Kidney (tissue), 22 donors: ENCODE measurements at places on chromosomes 3 and 15.

GRCh38 chr3:29279806-29280205 is 1.1 kb upstream of the RBMS3 start:
- peak; percentile 36 for DNase-seq

- no peak for DNase-seq
Observed at GRCh38 chr3:5007873-5008272, 28.6 kb downstream of the BHLHE40 start.

GRCh38 chr3:61439122-61439458 is 122.3 kb upstream of the PTPRG start:
- no peak for DNase-seq

DNA sequence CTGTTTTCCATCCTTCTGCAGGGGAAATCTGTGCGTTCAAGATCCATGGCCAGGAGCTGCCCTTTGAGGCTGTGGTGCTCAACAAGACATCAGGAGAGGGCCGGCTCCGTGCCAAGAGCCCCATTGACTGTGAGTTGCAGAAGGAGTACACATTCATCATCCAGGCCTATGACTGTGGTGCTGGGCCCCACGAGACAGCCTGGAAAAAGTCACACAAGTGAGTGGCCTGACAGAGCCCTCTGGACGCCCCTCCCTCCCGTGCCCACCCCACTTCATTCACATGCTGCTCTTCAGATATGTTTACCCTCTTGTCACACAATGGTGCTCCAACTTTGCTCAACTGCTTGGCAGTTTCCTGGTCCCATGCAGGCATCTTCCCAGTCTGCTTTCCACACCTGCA is 274.3 kb upstream of the TRIM42 start:
- DNase-seq = no peak

DNA sequence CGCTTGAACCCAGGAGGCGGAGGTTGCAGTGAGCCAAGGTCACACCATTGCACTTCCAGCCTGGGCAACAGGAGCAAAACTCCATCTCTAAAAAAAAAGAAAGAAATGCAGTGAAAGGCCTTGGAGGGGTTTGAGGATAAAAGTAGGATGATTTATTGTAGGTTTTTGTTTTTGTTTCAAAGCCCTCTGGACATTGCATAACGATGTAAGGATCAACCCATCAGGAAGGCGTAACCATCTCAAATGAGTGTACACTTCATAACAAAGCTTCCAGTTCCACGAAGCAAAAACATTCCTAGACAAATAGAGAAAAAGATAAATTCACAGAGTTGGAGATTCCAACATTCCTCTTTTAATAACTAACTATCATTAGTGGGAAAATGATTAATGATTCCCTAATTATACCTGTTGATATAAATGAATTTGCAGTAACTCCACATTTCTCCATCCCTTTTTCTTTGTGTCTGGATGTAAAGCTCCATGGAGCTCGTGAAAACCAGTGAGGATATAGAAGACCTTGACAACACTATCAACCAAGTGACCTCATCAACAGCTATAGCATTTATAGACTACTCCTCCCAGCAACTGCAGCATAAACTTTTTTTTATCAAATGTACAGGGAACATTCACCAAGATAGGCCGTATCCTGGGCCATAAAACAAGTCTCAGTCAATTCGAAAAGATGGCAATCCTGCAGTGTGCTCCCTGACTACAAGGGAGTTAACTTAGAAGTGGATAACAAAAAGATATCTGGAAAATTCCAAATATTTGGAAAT is 48.7 kb upstream of the PPP4R2 start:
- DNase-seq = no peak

DNA sequence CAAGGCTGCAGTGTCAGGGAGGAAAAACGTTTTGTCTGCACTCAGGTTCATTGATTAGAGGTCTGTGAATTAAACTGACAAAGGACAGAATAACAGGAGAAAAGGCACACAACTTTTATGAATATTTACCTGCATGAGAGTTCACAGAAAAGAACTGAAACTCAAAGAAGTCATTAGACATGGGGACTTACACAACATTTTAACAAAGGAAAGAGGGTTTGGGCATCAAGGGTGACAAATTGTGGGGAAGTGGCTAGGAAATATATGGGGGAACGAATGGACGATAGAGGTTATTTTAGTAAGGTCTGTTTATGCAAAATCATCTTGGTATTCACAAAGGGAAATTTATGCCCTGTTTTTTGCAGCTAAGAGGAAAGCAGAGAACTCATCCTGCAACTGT is 65.6 kb upstream of the C15orf39 start:
- no peak for DNase-seq

DNA sequence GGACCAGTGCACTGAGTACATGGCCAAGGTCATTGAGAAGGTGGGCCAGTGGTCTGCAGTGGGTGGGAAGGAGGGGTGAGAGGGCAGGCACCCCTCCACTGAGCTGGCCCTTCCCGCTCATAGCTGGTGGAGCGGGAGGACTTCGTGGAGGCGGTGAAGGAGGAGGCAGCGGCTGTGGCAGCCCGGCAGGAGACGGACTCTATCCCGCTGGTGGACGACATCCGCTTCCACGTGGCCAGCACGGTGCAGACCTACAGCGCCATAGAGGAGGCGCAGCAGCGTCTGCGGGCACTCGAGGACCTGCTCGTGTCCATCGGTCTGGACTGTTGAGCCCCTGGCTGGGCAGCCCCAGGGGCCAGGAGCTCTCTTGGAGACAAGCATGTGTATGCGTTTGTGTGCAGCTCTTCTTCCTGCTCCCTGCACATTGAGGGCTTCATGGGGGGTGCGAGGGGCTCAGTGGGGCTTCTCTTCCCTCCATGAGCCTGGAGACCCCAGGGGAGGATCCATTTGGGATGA is 7.5 kb downstream of the ABTB1 start:
- DNase-seq = peak; percentile 69
